Germinal center (tissue), 1 donor: ENCODE measurements at places on chromosomes 16 and 17.

GRCh38 chr17:6508519-6509030 lies 47.8 kb downstream of the PITPNM3 start:
- no peak for DNase-seq

GRCh38 chr17:44602390-44602789 lies 45.1 kb downstream of the FZD2 start:
- no peak for DNase-seq

GRCh38 chr17:29619251-29619650 lies 3.5 kb downstream of the CORO6 start:
- DNase-seq, result no peak

GRCh38 chr16:75099738-75100602 lies 16.6 kb downstream of the LDHD start:
- no peak for DNase-seq

DNA sequence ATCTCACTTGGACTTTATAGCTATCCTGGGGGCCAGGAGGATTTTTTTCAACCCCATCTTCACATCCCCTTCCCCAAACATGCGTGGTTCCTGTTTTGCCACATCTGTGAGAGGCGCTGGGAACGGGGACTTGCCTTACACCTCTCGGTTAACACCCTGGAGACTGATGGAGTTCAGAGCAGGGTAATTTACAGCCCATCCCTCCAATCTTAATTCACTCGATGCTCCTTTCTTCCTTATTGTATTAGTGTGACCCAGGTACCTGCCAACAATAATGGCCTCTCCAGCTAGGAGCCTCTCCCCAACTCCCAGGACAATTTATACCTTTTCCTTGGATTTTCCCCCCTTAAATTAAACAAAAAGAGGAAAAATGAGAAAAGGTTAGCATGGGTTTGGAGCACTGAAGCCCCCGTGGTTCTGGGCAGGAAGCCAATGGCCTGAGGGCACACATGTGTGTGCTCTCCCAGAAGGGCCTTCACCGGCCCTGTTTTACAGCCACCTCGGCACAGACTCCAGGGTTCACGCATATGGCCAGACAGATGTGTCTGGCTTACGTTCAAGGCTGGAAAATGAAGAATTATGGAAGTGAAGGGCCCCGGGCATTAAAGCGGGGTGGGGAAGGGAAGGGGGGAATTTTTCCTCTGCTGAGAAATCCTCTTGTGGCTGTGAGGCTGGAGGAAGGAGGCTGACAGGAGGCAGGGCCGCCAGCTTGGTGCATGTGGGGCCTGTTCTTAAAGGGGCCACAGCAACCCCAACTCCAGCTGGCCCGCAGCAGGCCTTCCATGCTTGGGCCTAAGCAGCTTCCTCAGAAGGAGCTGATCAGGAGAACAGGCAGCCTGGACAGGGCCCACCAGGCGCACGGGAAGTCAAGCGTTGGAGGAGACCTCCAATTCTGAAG lies 21.4 kb downstream of the HIC1 start:
- no peak for DNase-seq

DNA sequence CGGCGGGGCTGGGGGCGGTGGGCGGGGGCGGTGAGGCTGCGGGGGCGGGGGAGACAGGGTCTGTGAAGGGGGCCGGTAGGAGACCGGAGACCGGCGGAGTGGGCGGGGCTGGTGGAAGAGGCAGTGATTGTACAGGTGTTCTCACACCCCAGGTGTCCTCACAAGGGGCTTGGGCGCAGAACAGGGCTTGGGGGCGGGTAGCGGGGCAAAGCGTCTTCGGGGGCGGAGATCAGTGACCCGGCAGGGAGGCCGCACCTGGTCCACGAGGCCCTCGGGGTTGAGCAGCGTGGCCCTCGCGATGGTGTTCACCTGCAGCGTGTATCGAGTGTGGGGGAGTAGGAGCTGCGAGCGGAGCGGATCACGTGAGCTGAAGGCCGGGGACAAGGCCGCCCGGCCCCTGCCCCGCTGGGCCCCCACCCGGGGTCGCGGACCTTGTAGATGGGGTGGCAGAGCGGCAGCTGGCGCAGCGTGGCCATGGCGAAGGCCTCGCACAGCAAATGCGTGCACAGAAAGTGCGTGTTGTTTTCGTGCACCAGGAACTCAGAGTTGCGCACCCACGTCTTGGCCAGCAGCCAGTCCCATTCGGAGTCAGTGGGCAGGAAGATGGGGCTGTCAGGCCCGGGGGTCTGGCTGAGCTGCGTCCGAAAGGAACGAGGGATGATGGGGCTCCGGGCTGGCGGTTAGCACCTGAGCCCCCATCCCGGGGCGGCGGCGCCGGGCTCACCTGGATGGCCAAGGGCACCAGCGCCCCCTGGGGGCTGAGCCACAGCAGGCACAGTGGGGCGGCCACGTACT lies 8.5 kb downstream of the ALOXE3 start:
- DNase-seq, result peak; percentile 84

DNA sequence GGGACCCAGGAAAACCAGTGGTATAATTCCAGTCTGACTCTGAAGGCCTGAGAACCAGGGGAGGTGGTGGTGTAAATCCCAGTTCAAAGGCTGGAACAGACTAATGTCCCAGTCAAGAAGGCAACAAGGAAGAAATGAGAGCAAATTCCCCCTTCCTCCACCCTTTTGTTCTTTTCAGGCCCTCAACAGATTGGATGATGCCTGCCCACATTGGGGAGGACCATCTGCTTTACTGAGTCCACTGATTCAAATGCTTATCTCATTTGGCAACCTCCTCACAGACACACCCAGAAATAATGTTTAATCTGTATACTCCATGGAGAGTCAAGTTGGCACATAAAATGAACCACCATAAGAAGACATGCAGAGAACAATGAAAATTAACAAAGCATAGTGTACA lies 61.9 kb upstream of the CRYM start:
- DNase-seq, result no peak

GRCh38 chr17:4475001-4475400 lies 23.7 kb upstream of the SPNS2 start:
- DNase-seq, result no peak

DNA sequence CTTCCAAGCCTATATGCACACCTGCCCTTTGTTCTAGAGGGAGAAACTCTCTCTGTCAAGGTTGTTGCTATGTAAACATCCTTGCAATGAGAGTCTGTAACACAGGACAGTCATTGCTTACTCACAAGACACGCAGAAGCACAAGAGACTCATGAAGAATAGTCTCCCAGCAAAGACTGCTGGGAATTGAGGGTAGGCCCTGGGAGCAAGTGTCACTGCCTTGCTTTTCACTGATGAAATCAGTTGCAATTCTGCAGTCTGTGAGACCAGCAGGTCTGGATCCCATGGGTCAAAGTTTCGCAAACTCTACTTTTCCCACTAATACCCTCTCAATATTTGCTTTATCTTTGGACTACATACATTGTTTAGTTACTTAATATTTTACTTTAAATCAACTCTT lies 177.4 kb downstream of the FTO start:
- DNase-seq, result no peak

- DNase-seq, result no peak
These were observed 17.9 kb downstream of the ITGB4 start for GRCh38 chr17:75739174-75739573.

GRCh38 chr16:28935924-28936783 lies 4.4 kb downstream of the CD19 start:
- DNase-seq, result peak; percentile 92

GRCh38 chr17:63314761-63315160 lies 131.3 kb downstream of the CYB561 start:
- DNase-seq, result no peak

DNA sequence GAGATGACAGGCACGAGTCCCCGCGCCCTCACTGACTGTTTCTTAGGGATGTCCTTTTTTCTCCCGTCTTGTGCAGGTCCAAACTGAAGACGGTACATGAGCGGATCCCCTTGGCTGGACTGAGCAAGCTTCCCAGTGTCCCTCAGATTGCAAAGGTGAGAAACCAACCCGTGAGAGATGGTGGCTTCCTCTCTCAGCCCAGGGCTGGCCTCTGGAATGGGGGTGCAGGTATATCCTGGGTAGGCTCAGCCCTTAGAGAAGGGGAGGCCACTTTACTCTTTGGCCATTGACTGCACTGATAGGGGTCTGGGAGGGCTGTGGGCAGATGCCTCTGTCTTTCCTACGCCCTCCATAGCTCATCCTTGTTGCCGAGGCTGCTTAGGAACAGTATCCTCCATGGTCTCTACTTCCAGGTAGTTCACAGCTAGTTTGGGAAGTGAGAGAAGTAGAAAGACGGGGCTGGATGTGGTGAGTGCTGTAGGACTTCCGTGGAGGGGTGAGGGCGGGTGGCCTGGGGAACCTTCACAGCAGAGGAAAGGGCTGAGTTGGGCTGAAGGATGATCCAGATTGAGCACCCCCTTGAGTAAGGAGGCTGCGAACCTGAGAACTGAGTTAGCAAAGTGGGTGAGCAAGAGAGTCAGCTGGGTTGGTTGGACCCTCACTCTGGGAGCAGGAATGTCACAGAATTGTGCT lies 83.0 kb downstream of the OR1D5 start:
- DNase-seq, result no peak

DNA sequence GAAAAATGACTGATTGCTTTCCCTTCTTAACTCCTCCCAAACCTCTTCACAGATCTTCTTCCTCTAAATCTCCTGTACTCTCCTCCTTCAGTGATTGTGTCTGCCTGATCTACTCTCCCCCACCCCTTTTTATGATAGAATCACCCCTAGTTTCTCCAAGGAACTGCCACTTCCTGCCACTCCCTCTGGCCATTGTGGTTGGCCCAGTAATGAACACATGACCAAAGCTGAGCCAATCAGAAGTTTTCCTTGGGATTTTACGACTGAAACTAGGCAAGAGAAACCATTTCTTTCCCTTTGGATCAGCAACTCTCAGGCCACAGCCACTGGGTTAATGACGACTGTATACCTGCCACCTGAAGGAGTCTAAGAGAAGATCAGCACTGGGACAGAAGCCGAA lies 15.9 kb downstream of the IRX3 start:
- DNase-seq, result no peak

DNA sequence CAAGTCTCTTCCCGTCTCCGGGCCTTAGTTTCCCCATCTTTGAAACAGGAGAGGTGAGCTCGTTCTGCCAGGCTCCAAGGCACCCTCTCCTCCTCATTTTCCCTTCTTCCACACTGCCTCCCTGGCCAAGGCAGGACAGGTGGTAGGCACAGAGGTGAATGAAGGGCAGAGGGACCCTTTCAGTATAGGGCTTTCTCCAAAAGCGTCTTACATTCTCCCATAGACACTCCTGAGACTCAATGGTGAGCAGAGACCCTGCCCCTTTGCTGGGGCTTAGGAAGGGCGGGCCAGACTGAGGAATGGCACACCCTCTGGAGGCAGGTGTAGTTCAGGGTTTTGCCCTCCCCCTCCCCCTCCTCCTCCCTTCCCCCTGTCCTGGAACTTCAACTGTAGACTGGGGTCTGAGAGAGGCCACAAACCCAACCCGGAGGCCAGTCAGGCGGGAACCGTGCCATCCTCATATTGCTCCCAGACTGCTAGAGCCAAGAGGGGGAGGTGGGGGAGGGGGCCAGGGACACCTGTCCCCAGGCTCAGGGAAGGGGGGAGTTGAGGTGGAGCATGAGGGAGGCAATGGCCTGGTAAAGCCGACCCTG lies 1.9 kb downstream of the PLEKHH3 start:
- no peak for DNase-seq

- DNase-seq, result peak; percentile 80
These were observed 596 bp downstream of the UNKL start for GRCh38 chr16:1413684-1414531.
